T-helper 17 cell (primary cell): ENCODE measurements at places on chromosomes 7 and 10.

DNA sequence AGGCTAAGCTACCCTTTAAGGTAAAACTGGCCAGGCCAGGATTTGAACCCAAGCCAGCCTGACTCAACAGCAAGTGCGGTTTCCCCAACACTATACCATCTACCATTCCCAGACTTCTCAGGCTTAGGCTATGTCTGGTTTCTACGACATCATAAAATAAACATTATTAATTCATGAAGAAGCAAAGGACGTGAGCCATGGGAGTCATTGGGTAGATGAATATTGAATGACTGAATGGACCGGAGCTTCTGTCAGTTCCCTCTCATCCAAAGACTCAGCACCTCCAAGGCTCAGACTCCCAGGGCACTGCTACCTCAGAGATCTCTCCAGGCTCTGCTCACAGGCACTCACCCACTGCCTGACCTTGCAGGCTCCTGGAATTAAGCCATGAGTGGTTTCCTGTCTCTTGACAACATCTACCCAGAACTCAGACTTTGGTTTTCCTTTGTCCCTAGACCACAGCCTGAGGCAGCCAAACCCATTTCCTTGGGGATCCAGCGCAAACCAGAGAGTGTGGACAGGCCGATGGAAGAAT, 64.6 kb upstream of the STEAP1B start:
- no peak for DNase-seq
- H3K27me3 ChIP-seq, result peaks cover 52% of the 10 kb centered on the region
- peak overlapping the region; percentile 75 for H3K4me3 ChIP-seq
- no peak overlapping the region for H3K27ac ChIP-seq
- peaks cover 32% of the 10 kb centered on the region for H3K4me1 ChIP-seq

DNA sequence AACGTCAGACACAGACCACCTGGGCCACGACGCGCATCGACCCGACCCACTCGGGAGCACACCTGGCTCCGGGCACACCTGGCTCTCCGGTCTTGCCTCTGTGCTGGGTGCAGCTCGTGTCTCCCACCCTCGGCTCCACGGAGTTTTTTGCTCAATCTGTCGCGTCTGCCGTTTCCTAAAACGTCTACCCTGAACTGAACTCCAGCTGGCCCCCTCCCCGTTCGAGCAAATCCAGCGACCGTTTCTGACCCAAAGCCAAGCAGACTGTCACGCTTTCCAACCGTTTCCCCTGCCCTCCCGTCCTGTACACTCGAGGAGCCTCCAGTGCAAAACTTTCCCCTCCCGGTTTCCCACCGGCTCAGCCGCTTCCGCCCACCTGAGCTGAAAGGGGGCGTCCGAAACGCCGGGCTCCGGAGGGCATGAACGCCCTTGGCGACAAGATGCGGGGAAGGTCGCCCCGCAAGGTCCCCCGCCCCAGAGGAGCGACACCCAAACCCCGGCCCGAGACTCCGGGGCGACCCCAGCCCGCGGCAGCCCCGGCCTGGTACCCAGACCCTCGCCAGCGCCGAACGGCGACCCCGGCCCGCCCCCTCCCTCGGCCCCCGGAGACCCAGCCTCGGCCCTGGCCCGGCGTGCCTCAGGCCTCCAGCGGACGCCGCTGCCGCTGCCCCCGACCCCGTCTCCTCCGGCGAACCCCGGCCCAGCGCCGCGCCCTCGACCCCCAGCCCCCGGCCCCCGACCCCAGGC, 557 bp downstream of the CYTH3 start:
- DNase-seq, result no peak
- peaks cover 28% of the 10 kb centered on the region for H3K4me1 ChIP-seq
- H3K27me3 ChIP-seq, result peaks cover 8% of the 10 kb centered on the region
- peak overlapping the region; percentile 94 for H3K4me3 ChIP-seq
- H3K27ac ChIP-seq, result peak overlapping the region; percentile 91

- H3K27me3 ChIP-seq, result peaks cover 5% of the 10 kb centered on the region
- no peak for DNase-seq
- no peak overlapping the region for H3K27ac ChIP-seq
- peaks cover 4% of the 10 kb centered on the region for H3K4me1 ChIP-seq
- H3K4me3 ChIP-seq, result no peak overlapping the region
These were observed 6.1 kb downstream of the MARVELD1 start for GRCh38 chr10:97719602-97720001.

DNA sequence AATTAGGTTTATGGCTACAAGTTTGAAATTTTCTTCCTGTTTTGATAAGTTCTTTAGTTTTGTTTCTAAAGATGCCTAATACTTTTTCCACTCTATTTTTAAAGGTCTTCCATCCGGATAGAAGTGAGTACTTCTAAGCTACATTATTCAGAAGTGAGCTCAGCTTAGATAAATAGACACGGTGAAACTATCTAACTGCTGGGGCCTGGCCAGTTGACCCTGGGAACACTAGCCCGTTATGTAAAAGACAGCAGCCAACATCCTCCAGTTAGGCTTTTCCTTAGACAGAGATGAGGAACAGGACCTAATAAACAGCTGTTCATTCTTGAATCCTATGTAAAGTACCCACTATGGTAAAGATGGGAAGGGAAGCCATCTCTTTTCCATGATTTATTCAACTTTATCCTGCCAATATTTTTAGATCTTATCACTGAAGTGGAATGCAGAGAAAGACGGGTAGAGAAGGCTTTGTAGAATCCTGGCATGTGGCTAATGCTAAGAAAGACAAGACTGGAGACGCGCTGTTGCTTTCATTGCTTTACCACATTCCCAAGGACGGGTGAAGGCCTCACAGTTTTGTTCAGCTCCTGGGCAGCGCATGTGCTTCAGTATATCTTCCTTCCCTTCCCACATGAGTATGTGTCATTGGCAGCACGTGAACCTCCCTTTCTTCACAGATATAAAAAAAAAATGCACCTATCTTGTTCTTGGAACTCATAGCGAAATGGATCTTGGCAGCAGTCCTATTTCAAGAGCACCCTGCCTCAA, 340.0 kb upstream of the MEOX2 start:
- no peaks in the 10 kb centered on the region for H3K36me3 ChIP-seq
- DNase-seq, result no peak
- no peaks in the 10 kb centered on the region for H3K4me1 ChIP-seq
- H3K27ac ChIP-seq, result no peak overlapping the region

- no peaks in the 10 kb centered on the region for H3K27me3 ChIP-seq
- H3K27ac ChIP-seq, result no peak overlapping the region
- H3K36me3 ChIP-seq, result peaks cover 4% of the 10 kb centered on the region
- H3K4me1 ChIP-seq, result peaks cover 63% of the 10 kb centered on the region
- no peak for DNase-seq
These were observed 93.6 kb downstream of the UBE2H start for GRCh38 chr7:129859183-129859582.

DNA sequence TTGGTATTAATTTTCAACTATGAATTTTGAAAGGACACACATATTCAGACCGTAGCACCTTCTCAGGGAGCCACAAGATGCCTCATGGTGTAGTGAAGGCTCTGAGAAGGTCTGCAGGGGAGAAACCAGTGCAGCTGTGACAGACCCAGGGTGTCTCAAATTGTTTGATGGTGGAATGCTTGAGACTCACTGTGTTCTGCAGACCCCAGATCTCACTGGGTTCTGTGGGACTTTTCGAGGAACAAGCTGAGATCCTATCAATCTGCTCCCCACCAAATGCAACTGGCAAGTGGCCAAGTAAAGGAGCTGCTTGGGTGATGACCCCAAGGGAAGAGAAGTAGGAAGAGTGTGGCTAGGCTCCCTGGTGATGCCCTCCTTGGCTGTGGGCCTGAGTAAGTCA, 130.5 kb upstream of the UNC5B start:
- no peaks in the 10 kb centered on the region for H3K36me3 ChIP-seq
- DNase-seq, result no peak
- no peaks in the 10 kb centered on the region for H3K4me1 ChIP-seq

- no peaks in the 10 kb centered on the region for H3K36me3 ChIP-seq
- no peaks in the 10 kb centered on the region for H3K4me1 ChIP-seq
- no peak for DNase-seq
- H3K27ac ChIP-seq, result no peak overlapping the region
- H3K27me3 ChIP-seq, result no peaks in the 10 kb centered on the region
- H3K4me3 ChIP-seq, result no peak overlapping the region
These were observed 1125.0 kb downstream of the TYW1 start for GRCh38 chr7:68121655-68122054.

GRCh38 chr10:118357841-118358240, 15.7 kb upstream of the FAM204A start:
- H3K4me3 ChIP-seq, result no peak overlapping the region
- DNase-seq, result no peak
- no peak overlapping the region for H3K27ac ChIP-seq
- peaks cover 42% of the 10 kb centered on the region for H3K27me3 ChIP-seq
- H3K4me1 ChIP-seq, result no peaks in the 10 kb centered on the region

DNA sequence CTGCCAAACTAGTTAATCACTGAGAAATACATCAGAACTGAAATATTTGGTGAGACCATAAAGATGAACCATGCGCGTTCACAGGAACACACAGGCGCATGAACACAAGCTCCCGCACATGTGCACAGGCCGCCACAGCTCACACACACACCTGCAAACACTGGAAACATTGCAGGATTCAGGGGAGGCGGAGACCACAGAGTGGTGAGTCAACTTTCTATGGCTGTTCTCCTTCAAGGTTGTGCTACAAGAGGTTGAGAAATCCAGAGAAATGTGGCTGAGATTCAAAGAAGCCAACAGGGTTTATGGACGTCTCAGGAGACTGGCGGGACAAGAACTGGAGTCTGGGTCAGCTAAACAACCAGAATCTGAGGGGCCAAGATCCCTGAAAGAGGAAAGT, 17.8 kb downstream of the ESYT2 start:
- H3K27me3 ChIP-seq, result no peaks in the 10 kb centered on the region
- H3K27ac ChIP-seq, result peak overlapping the region; percentile 100

- no peak overlapping the region for H3K27ac ChIP-seq
- no peaks in the 10 kb centered on the region for H3K4me1 ChIP-seq
- no peak overlapping the region for H3K4me3 ChIP-seq
- DNase-seq, result no peak
- peaks cover 3% of the 10 kb centered on the region for H3K36me3 ChIP-seq
These were observed 120.2 kb upstream of the RAB18 start for GRCh38 chr10:27383595-27384542.

- H3K4me1 ChIP-seq, result no peaks in the 10 kb centered on the region
- no peak overlapping the region for H3K4me3 ChIP-seq
- no peak overlapping the region for H3K27ac ChIP-seq
- no peaks in the 10 kb centered on the region for H3K36me3 ChIP-seq
These were observed 312.4 kb upstream of the AUTS2 start for GRCh38 chr7:69285854-69286253.

GRCh38 chr10:70254778-70255328, 21.6 kb upstream of the PPA1 start:
- H3K4me3 ChIP-seq, result peak overlapping the region; percentile 68
- peaks cover 67% of the 10 kb centered on the region for H3K27me3 ChIP-seq
- H3K4me1 ChIP-seq, result peaks cover 4% of the 10 kb centered on the region
- no peaks in the 10 kb centered on the region for H3K36me3 ChIP-seq
- no peak overlapping the region for H3K27ac ChIP-seq

DNA sequence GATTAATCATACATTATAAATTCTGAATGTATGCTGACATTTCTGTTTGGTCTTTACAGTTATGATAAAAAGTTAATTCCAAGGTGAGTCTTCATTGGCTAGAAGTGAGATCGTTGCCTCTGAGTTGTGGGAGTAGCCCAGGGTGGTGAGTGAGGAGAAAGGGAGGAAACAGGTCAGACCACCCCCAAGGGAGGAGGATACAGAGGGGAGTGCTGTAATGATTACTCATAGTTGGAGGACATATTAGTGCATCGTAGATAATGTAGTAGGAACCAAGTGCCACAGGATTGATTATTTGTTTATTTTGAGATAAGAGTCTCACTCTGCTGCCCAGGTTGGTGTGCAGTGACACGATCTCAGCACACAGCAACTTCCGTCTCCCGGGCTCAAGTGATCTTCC, 672.2 kb downstream of the INHBA start:
- H3K36me3 ChIP-seq, result no peaks in the 10 kb centered on the region
- H3K27me3 ChIP-seq, result no peaks in the 10 kb centered on the region
- no peak overlapping the region for H3K4me3 ChIP-seq
- no peaks in the 10 kb centered on the region for H3K4me1 ChIP-seq
- no peak for DNase-seq
- H3K27ac ChIP-seq, result no peak overlapping the region

DNA sequence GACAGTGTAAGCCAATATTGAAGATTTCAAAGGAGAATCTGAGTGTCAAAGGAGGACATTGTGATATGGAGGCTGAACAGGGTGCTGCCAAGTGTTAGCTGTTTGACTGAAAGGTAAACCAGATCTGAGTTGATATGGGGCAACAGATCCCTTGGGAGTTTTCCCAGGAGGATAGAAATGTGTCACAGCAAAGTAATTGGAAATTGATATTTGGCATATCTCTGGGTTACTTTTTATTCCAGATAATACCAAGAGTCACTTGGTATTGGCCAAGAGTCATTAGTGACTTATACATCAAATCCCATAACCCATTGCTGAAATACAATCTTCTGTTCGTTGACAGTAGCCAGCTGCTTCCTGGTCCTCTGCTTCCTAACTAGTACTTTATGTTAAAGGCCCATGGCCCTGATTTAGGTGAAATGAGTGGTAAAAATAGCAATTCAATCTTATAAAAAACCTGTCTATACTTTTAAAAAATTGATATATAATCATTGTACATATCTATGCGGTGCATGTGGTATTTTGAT, 922.9 kb downstream of the LRMDA start:
- no peaks in the 10 kb centered on the region for H3K4me1 ChIP-seq
- H3K4me3 ChIP-seq, result no peak overlapping the region
- no peak overlapping the region for H3K27ac ChIP-seq
- no peak for DNase-seq

DNA sequence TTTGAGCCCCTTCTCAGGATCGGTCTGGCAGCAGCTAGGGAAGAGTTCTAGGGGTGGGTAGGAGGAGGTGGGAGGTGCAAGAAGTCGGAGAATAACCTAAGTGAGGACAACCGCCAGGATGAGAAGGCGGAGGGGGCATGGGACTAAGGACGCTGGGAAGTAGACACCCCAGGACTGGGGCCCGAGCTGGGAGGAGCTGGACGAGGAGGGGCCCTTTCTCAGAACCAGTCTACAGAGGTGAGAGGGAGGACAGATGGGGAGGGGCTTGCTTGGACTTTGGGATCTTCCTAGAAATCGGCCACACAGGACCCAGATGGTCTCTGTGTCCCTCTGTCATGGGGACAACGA, 90.0 kb upstream of the MYL10 start:
- DNase-seq, result no peak
- no peak overlapping the region for H3K4me3 ChIP-seq
- no peaks in the 10 kb centered on the region for H3K4me1 ChIP-seq
- no peak overlapping the region for H3K27ac ChIP-seq
- peaks cover 6% of the 10 kb centered on the region for H3K27me3 ChIP-seq

DNA sequence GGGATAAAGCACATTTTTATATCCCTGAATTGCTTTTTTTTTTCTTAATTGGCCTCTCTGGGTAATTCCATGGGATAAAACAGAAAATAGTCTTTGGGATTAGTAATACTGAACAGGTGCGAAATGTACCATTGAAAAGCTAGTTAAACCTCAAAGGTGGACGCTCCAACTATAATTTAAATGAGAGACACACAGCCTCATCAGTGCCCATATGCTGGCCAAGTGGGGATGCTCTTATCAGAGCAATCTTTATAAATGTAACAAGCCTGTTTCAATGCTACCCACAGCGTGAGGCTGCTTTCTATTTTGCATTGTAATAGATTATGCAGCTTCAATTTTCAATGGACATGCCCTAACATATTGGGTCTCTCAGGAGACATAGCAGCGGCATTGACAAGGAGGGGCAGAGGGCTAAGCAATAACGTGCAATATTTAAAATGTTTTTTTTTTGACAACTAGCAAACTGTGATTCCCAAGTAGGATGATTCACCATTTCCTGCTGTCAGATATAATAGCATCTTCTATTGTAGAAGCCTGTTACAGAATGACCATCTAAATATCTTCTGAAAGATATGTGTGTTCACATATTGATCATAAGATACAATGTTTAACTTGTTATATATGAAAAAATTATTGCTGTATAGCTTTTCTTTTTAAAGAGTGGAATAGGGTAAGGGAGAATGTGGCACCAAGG, 91.3 kb upstream of the BET1 start:
- peaks cover 46% of the 10 kb centered on the region for H3K27me3 ChIP-seq
- no peaks in the 10 kb centered on the region for H3K36me3 ChIP-seq
- no peak overlapping the region for H3K27ac ChIP-seq
- H3K4me1 ChIP-seq, result peaks cover 2% of the 10 kb centered on the region
- no peak overlapping the region for H3K4me3 ChIP-seq
